Aorta (tissue), 5 donors: ENCODE measurements at places on chromosomes 12 and 14. TPM values are rescaled to one million over a fixed set of nuclear protein-coding genes. Genes with fewer than 3 reads are reported as not detected.
A peak's percentile ranks its signal among the peaks of the same experiment; 100 is the strongest.

- no peaks in the 10 kb centered on the region for H3K4me1 ChIP-seq
- H3K27ac ChIP-seq, result no peak overlapping the region
- DNase-seq, result no peak
- no peak overlapping the region for H3K4me3 ChIP-seq
- no peaks in the 10 kb centered on the region for H3K36me3 ChIP-seq
- H3K27me3 ChIP-seq, result no peaks in the 10 kb centered on the region
Observed at GRCh38 chr12:10756194-10756593, 33.1 kb upstream of the YBX3 start.

DNA sequence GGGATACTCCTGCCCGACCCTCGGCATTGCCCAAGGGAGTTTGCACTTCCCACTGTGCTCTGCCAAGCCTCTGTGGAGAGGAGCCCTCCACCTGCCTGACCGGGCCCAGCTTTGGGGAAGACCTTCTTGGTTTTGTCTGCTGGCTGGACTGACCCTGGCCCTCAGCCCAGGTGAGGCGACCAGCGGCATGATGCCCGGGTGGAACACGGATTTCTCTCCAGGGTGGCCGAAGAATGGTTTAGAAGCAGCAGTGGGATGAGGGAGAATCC is 15.6 kb downstream of the ZBTB42 start:
- no peaks in the 10 kb centered on the region for H3K27me3 ChIP-seq
- H3K36me3 ChIP-seq, result no peaks in the 10 kb centered on the region
- H3K4me3 ChIP-seq, result peak overlapping the region; percentile 30
- H3K27ac ChIP-seq, result no peak overlapping the region
- no peak for DNase-seq

GRCh38 chr12:86473231-86473630 is 217.0 kb upstream of the MGAT4C start:
- no peaks in the 10 kb centered on the region for H3K4me1 ChIP-seq
- H3K27ac ChIP-seq, result no peak overlapping the region
- H3K4me3 ChIP-seq, result no peak overlapping the region
- H3K27me3 ChIP-seq, result no peaks in the 10 kb centered on the region
- no peaks in the 10 kb centered on the region for H3K36me3 ChIP-seq

Gene PTPRB
- 38.3 TPM for total RNA-seq

Gene WSB2
- 61.2 TPM for total RNA-seq
